NCI-H446 (cell line): ENCODE measurements at places on chromosomes 16 and 17.

DNA sequence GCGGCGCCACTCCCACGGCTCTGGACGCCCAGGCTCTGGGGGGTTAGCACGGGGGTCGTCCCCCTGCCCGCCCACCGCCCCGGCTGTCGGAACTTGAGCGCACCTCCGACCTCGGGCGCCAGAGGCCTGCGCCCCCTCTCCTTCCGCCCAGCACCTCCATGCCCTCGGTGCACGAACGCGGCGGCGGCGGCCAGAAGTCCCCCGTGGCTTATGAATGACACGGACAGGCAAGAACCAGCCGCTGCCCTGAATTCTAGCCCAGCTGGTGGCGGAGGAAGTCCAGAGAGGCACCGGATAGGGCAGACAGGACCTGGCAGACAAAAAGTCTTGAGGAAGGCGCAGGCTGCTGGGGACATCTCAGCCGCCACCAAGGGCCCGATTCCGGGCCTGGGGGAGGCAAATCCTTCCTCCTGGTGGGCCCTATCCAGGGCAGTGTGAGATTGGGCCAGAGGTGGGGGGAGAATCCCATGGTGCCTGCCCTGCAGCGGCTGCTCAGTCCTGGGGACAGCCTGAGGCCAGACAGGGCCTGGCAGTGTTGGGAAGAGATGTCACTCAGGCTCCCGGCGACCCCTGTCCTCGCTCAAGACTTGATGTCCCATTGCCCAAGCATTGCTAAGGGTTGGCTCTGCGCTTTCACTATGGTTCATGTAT is 897 bp upstream of the CYGB start:
- DNase-seq, result no peak

- no peak for DNase-seq
Observed at GRCh38 chr17:80908776-80909175, 82.9 kb upstream of the CHMP6 start.

DNA sequence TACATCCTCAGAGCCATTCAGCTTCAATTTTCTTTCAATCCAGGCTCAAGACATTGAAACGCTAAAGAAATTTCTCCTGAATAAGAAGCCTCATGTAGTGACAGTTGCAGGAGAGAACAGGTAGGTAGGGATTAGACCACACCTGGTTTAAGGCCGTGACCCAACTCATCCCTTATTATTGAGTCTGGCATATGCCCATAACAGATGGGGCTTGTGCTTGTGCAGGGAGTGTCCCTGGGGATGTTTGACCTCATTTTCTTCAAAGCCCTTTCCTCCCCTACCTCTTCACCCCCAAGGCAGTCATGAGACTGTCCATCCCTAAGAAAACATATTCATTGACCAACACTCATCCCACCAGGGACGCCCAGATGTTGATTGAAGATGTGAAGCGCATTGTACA is 24.3 kb downstream of the SUPT6H start:
- no peak for DNase-seq

- DNase-seq, result no peak
Observed at GRCh38 chr16:81094771-81095251, 1.4 kb downstream of the GCSH start.

- DNase-seq, result no peak
Observed at GRCh38 chr16:61296814-61297213, 739.4 kb downstream of the CDH8 start.

DNA sequence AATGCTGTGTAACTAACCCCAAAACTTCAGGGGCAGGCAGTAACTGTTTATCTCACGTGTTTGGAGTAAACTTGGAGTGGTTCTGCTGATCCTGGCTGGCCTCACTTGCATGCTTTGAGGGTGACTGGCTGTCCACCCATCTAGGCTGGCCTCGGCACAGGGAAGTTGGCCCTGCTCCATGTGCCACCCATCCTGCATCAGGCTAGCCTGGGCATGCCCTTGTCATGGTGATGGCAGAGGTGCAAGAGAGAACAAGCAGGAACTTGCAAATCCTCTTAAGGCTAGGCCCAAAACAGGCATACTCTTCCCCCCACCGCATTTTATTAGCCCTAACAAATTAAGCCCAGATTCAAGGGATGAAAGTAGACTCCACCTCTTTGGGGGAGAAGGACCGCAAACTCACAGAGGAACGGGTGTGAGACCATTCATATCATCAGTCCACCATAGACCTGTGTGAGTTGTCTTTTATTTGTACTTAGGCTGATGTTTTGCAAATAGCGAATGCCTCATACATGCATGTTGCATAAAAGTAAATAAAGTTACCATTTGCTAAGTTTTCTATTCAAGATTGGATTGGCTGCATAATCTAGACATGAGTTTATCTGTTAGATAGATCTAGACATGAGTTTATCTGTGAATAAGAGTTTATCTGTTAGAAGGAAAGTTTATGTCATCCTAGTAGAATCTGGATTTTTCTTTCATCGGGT is 221.0 kb downstream of the CCDC182 start:
- DNase-seq, result no peak

- no peak for DNase-seq
Observed at GRCh38 chr17:16027708-16028584, 28.3 kb downstream of the TTC19 start.
